ENCODE measurements at places on chromosomes 16 and 17.

DNA sequence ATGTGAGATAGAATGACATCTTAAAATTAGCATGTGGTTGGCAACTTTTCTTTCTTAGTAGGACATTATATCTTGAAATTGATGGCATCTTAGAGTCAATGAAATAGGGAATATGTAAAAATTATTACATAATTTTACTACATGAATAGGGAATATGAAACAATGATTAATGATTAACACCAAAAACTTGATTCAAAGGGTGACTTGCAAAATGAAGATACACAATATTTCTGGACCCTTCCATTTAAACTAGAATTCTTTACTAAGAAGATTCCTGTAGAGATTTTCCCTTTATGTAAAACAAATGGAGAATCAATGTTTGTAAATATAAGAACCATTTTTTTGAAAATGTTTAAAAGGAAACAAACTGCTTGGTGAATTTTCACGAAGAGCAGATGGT is 3.4 kb downstream of the MRTFB start:
- DNase-seq: no peak

- DNase-seq: peak; percentile 99
Observed at GRCh38 chr16:56246051-56246817, 54.9 kb downstream of the GNAO1 start.

- DNase-seq: no peak
Observed at GRCh38 chr17:79830303-79830702, 8.9 kb downstream of the CBX4 start.

- peak; percentile 39 for DNase-seq
Observed at GRCh38 chr17:39757931-39758873, 20.5 kb downstream of the GRB7 start.
